ENCODE measurements at places on chromosomes 12 and 14. TPM values are rescaled to one million over a fixed set of nuclear protein-coding genes. Genes with fewer than 3 reads are reported as not detected.

DNA sequence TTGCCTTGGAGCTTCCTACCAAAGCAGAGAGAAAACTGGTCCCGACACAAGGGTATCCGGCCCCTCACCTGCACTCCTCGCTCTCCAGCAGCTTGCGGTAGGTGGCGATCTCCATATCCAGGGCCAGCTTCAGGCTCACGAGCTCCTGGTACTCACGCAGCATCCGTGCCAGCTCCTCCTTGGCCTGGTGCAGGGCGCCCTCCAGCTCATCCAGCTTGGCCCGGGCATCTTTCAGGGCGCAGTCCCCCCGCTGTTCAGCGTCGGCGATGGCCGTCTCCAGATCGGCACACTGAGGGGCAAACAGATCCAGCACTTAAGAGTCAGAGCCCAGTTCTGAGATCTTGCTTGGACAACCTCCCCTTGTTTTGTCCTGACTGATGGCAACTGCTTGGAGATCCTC is 13.7 kb downstream of the KRT72 start:
- no peak overlapping the region for H3K4me3 ChIP-seq
- peak; percentile 36 for DNase-seq
- H3K27ac ChIP-seq: no peak overlapping the region
- no peaks in the 10 kb centered on the region for H3K4me1 ChIP-seq
- H3K27me3 ChIP-seq: no peaks in the 10 kb centered on the region

DNA sequence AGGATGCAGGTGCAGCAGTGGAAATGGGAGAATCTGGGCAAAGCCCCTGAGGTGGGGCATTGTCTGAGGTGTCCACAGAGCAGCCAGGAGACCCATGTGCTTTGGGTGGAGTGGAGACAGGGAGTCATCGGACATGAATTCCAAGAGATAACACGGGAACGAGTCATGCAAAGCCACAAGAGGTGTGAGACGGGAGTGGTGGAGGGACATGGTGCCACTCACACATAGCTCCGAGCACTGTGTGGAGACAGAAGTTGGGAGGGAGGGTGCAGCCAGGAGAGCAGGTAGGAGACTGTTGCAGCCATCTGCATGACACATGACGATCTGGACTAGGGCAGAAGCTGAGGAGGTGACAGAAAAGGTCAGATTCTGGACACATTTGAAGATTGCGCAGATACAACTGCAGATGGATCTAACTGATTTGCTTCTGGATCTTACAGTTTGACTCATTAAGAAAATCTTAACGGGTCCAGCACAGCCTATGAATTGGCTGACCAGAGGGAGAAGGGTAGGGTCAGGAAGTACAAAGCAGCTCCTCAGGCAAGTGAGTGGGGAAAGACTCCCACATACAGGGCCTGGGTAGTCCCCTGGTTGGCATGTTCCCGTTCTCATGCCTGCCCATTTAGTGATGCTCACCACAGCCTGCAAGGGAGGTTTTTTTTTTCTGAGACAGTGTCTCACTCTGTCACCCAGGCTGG is 379.8 kb downstream of the FUT8 start:
- no peak overlapping the region for H3K27ac ChIP-seq
- H3K4me1 ChIP-seq: no peaks in the 10 kb centered on the region
- no peak overlapping the region for H3K4me3 ChIP-seq
- H3K36me3 ChIP-seq: no peaks in the 10 kb centered on the region

The STRAP gene
- 50.5 TPM for total RNA-seq

The MMP19 gene
- 2.2 TPM for total RNA-seq

The BCL11B gene
- total RNA-seq: 0.12 TPM
